ENCODE measurements at places on chromosomes 2 and 18. TPM values are rescaled to one million over a fixed set of nuclear protein-coding genes. Genes with fewer than 3 reads are reported as not detected.

DNA sequence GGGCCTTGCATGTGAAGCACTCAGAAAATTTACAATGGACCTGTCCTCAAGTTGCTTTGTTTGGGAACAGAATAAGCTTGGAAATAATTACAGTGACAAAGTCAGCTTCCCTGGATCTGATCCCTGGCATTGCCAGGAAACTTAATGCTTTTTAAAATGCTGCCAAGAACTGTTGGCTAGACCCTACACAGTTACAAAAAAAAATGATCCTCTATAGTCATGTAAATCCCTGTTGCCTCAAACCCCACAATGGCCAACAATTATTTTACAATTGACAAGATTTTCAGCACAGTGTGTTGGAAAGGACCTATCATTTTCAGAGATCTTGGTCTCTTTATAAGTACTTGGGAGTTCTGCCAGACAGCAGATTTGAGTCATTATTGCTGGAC lies 470.4 kb upstream of the ACVR2A start:
- no peaks in the 10 kb centered on the region for H3K36me3 ChIP-seq
- no peak for DNase-seq
- no peak overlapping the region for H3K27ac ChIP-seq
- H3K4me3 ChIP-seq = no peak overlapping the region
- no peaks in the 10 kb centered on the region for H3K27me3 ChIP-seq
- H3K4me1 ChIP-seq = peaks cover 8% of the 10 kb centered on the region

DNA sequence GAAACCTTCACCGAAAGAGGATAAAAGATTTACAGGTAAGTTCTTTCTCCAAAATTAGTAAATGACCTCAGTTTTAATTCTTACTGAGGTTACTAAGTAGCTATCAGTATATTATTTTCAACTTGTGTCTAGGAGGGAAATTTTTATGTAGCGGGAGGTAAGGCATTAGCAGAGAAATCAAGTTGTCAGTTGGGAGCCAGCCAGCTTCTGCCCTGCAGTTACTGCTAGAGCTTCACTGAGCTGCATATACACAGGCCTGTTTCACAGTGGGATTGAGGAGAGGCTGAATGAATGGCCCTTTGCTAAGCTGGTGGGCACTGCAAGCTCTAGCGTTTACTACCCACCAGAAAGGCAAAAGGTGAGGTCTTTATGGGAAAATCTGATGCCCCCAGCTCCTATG lies 105.7 kb downstream of the ACAA2 start:
- H3K27me3 ChIP-seq = no peaks in the 10 kb centered on the region
- H3K36me3 ChIP-seq = no peaks in the 10 kb centered on the region
- DNase-seq = no peak
- H3K4me3 ChIP-seq = no peak overlapping the region
- H3K4me1 ChIP-seq = no peaks in the 10 kb centered on the region
- no peak overlapping the region for H3K27ac ChIP-seq

- no peaks in the 10 kb centered on the region for H3K27me3 ChIP-seq
- no peaks in the 10 kb centered on the region for H3K4me1 ChIP-seq
- no peak for DNase-seq
- no peaks in the 10 kb centered on the region for H3K36me3 ChIP-seq
These were observed 12.7 kb downstream of the CATIP start for GRCh38 chr2:218369330-218369729.

DNA sequence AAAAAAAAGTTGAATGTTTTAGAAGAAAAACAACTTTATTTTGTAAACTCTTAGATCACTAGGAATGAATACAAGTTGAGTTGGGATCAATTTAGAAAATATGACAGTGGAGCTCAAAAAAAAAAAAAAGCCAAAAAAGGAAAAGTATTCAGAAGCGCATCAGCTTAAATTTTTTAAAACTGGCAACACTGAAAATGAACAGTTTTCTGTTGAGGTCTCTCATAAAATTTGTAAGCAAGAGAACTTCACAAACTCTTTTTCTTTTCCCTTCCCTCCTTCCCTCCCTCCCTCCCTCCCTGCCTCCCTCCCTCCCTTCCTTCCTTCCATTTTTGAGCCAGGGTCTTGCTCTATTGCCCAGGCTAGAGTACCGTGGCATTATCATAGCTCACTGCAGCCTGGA lies 143.9 kb downstream of the B3GNT2 start:
- H3K27me3 ChIP-seq = no peaks in the 10 kb centered on the region
- no peak overlapping the region for H3K4me3 ChIP-seq
- H3K27ac ChIP-seq = no peak overlapping the region
- no peaks in the 10 kb centered on the region for H3K4me1 ChIP-seq
- DNase-seq = no peak
- no peaks in the 10 kb centered on the region for H3K36me3 ChIP-seq

- H3K4me3 ChIP-seq = no peak overlapping the region
- DNase-seq = no peak
- H3K27me3 ChIP-seq = no peaks in the 10 kb centered on the region
- H3K27ac ChIP-seq = no peak overlapping the region
- H3K4me1 ChIP-seq = no peaks in the 10 kb centered on the region
- H3K36me3 ChIP-seq = no peaks in the 10 kb centered on the region
These were observed 32.9 kb upstream of the SCG2 start for GRCh38 chr2:223635080-223635479.

GRCh38 chr2:70517804-70518203 lies 35.8 kb downstream of the TGFA start:
- DNase-seq = no peak
- no peaks in the 10 kb centered on the region for H3K27me3 ChIP-seq
- H3K36me3 ChIP-seq = no peaks in the 10 kb centered on the region
- H3K4me1 ChIP-seq = peaks cover 8% of the 10 kb centered on the region

GRCh38 chr18:79356435-79356834 lies 39.3 kb upstream of the NFATC1 start:
- no peaks in the 10 kb centered on the region for H3K36me3 ChIP-seq
- no peak for DNase-seq
- no peak overlapping the region for H3K27ac ChIP-seq
- H3K27me3 ChIP-seq = no peaks in the 10 kb centered on the region
- no peaks in the 10 kb centered on the region for H3K4me1 ChIP-seq

DNA sequence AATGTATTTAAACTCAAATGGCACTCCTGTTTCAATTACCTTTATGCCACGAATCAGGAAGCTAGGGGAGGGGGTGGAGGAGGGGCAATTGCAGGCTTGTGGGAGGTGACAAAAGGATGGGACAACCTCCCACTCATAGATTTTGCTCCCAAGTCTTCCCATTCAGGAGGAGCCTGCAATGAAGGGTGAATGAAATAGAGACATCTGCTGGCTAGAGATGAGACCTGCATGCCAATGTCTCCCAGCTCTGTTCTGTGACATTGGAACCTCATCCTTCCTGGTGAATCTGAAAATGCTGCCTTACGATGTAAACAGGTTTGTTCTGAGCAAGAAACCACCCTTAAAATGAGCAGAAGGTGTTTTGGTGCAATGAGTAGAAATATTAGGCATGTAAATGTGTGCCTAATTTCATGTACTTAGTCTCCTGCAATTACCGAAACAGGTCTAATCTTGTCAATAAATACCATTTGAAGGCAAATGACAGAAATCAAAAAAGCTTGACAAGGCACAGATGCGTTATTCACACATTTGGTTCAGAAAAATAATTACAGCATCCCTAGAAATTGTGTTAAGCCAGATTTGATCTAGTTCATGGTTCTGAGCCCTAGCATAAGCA lies 2.7 kb upstream of the PID1 start:
- no peaks in the 10 kb centered on the region for H3K36me3 ChIP-seq
- H3K4me1 ChIP-seq = no peaks in the 10 kb centered on the region
- H3K27me3 ChIP-seq = no peaks in the 10 kb centered on the region
- no peak overlapping the region for H3K27ac ChIP-seq
- peak overlapping the region; percentile 47 for H3K4me3 ChIP-seq
- DNase-seq = no peak

DNA sequence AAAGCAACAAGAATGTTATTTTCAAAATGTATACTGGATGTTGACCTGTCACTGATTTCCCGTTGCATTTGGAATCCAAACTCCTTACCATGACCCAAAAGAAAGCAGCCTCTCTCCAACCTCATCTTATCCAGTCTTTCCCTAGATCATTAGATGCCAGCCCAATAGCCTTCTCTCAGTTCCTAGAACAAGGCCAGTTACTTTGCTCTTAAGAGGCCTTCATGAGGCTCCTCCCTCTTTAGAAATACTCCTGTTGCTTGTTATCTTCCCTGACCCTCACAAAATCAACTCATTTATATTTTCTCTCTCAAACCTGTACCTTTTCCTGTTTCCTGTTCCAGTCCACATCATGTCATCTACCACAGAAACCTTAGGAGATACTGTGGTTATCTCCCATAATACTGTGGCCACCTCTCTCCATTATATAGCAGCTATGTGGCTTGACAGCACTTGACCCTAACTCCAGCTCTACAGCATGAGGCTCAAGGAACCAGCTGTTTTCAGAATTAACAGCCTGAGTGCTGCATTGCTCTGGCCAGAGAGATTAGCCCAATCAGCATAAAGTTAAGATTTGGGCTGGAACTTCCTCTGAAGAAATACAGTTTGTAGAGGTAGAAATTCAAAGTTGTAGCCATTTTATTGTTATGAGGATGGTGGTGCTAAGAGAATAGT lies 22.8 kb downstream of the SRBD1 start:
- H3K4me1 ChIP-seq = no peaks in the 10 kb centered on the region
- no peak overlapping the region for H3K27ac ChIP-seq
- H3K4me3 ChIP-seq = no peak overlapping the region
- no peak for DNase-seq

DNA sequence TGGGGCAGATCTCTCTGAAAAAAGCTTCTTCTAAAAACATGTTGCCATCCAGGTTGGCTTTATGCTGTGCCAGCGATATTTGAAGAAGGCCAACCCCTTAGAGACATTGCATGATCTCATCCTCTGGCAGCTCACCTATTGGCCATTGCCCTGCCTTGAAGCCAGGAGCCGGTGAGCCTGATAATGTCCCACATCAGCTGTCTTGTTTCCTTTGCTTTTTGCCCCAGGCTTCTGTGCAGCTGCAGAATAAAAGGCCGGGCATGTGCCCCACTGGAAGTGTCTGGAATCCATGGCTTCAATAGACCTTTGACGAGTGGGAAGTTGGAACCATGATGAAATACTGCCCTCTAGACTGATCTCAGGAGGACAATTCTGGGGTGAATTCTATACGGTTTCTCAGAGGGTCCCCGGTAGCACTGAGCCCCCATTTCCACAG lies 523.5 kb upstream of the ZEB2 start:
- H3K4me1 ChIP-seq = no peaks in the 10 kb centered on the region
- no peak overlapping the region for H3K4me3 ChIP-seq
- no peaks in the 10 kb centered on the region for H3K27me3 ChIP-seq
- no peak for DNase-seq
- H3K36me3 ChIP-seq = no peaks in the 10 kb centered on the region

GRCh38 chr2:188117706-188118105 lies 174.0 kb upstream of the GULP1 start:
- DNase-seq = no peak
- no peaks in the 10 kb centered on the region for H3K4me1 ChIP-seq
- no peak overlapping the region for H3K4me3 ChIP-seq
- H3K36me3 ChIP-seq = no peaks in the 10 kb centered on the region

- H3K36me3 ChIP-seq = no peaks in the 10 kb centered on the region
- H3K4me3 ChIP-seq = no peak overlapping the region
- H3K27ac ChIP-seq = no peak overlapping the region
These were observed 55.4 kb upstream of the CCBE1 start for GRCh38 chr18:59752666-59753065.

DNA sequence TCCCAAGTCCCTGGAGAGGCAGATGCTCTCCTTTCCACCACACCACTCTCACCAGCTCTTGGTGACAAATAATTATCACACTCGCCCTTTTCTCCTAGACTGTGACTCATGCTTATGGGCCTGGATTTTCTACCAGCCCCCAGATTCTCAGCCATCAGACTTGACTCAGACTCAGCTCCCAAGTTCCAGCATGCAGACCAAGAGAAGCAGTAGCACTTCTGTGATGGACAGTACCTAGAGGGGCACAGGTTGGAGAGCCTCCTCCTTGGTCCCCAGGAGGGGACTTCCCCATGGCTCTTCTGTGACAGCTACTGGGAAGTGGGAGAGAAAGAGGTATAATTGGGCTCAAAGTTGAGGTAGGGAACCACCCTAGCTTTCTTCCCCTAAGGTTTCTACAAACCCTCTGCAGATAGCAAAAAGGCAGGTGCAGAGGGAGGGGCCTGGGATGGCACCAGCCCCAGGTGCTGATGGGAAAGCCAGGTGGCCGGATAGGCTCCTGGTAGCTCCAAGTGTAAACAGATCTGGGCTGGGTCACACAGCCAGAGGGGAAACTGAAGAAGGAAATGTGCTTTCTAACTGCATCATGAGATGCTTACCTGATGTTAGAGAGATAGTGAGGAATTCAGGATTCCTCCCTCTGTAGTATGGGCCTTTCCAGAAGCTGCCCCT lies 4.1 kb downstream of the TCF23 start:
- no peak overlapping the region for H3K27ac ChIP-seq
- DNase-seq = no peak
- H3K27me3 ChIP-seq = no peaks in the 10 kb centered on the region
- no peak overlapping the region for H3K4me3 ChIP-seq
- H3K36me3 ChIP-seq = no peaks in the 10 kb centered on the region

GRCh38 chr2:26295511-26295910 lies 50.4 kb upstream of the SELENOI start:
- H3K36me3 ChIP-seq = peaks cover under 1% of the 10 kb centered on the region
- no peak overlapping the region for H3K4me3 ChIP-seq
- H3K4me1 ChIP-seq = peaks cover 5% of the 10 kb centered on the region
- no peak for DNase-seq

- no peak overlapping the region for H3K27ac ChIP-seq
- H3K4me1 ChIP-seq = no peaks in the 10 kb centered on the region
- no peak overlapping the region for H3K4me3 ChIP-seq
- no peaks in the 10 kb centered on the region for H3K36me3 ChIP-seq
- DNase-seq = no peak
- H3K27me3 ChIP-seq = no peaks in the 10 kb centered on the region
These were observed 1143.9 kb upstream of the NXPH2 start for GRCh38 chr2:139924070-139924469.

DNA sequence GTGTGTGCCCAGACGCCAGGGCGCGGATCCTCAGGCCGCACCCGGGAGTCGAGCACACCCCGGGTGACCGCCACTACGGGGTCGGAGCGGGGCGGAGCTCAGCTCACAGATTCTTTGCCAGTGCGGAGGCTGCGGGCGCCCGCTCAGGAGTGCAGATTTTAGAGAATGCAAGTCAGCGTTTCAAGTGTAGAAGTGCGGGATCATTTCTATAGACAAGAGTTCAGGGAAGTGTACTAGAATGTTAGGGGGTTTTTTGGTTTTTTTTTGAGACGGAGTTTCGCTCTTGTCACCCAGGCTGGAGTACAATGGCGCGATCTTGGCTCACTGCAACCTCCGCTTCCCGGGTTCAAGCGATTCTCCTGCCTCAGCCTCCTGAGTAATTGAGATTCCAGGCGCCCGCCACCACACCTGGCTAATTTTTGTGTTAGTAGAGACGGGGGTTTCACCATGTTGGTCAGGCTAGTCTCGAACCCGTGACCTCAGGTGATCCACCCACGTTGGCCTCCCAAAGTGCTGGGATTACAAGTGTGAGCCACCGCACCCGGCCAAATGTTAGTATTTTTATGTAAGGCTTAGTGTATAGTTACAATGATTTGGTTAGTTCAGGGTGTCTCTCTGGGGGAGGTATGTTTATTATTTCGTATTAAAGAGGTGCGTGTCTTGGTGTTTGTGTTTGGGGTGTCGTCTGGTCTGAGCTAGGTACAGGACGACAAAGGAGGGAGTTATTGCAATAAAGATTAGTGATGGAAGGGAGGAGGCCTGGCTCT lies 619 bp upstream of the FAM168B start:
- DNase-seq = no peak
- peak overlapping the region; percentile 98 for H3K4me3 ChIP-seq
- H3K27ac ChIP-seq = peak overlapping the region; percentile 100
- H3K27me3 ChIP-seq = no peaks in the 10 kb centered on the region
- peaks cover 17% of the 10 kb centered on the region for H3K4me1 ChIP-seq
- H3K36me3 ChIP-seq = no peaks in the 10 kb centered on the region

Gene SLC9A4
- not detected for total RNA-seq

Gene KLHL41
- total RNA-seq = not detected

Gene CNGA3
- not detected for total RNA-seq

Gene GALR1
- total RNA-seq = not detected

Gene PFN4
- not detected for total RNA-seq

Gene SPEG
- total RNA-seq = 14.3 TPM

Gene HOXD13
- total RNA-seq = not detected

Gene CHRNG
- total RNA-seq = not detected
